ENCODE measurements at places on chromosomes 13 and 19.

GRCh38 chr19:43687660-43687997 lies 17.7 kb upstream of the PLAUR start:
- no peak for DNase-seq

DNA sequence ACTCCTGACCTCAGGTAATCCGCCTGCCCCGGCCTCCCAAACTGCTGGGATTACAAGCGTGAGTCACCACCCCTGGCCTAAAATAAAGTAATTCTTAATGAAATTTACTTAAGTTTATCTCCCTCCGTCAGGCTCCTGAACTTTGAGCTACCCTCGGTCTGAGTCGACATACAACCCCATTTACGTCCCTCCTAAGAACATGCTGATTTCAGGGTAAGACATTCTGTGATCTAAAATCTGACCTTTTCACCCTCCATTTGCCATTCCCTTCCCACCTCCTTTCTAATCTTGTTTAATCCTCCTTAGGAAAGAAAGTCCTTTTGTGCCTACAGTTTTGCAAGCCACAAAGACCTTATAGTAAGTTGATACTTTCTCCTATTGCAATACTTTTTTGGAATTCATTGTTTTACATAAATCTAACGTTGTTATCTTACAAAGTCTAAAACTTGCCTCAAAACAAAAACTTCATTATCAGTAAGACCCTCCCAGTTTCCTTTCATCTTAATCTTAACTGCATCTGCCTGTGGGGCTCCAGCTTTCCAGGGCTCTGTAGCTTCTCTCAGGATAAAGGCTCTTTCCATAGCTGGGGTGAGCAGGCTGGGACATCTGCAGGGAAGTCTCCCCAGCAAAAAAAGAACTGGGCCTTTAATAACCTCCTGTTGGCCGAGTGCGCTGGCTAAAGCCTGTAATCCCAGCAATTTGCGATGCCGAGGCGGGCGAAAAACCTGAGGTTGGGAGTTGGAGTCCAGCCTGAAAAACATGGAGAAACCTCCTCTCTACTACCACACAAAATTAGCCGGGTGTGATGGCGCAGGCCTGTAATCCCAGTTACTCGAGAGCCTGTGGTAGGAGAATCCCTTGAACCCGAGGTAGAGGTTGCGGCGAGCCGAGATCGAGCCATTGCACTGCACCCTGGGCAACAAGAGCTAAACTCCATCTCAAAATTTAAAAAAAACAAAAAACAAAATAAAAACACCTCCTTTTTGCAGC lies 143.1 kb downstream of the ZNF737 start:
- no peak for DNase-seq

DNA sequence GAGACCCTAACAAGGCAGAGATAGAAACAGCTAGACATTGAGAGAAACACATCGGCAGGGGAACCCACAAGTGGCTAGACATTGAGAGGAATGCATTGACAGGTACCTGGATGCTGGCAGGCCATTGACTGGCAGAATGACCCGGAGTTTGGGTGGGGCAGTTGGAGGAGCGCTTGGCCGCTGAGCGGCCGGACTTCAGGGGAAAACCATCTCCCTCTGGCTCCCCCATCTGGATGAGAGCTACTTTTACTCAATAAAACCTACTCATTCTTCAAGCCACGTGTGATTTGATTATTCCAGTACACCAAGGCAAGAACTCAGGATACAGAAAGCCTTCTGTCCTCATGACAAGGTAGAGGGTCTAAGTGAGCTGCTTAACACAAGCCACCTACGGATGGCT lies 473.4 kb downstream of the SLITRK5 start:
- DNase-seq, result no peak

DNA sequence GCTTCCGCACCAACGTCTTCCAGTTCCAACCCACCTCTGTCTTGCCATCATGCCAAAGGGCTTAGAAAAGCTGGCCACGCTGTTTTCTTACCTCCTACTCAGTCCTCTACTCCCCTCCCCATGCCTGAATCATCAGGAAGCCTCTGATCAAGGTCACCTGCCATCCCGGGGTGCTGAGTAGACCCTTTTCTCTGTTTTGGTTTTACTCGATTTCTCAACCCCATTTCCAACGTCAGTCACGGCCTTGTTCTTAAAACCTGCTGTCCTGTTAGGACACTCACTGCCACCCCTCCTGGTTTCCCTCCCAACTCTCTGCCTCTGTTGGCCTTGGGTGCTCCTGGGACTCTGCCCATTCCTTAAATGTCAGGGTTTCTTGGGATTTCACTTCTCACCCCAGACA lies 350.1 kb downstream of the FOXO1 start:
- no peak for DNase-seq

- DNase-seq, result no peak
Measured at GRCh38 chr19:40923934-40924391, 41.9 kb upstream of the CYP2A7 start.

- no peak for DNase-seq
Measured at GRCh38 chr19:399370-399769, 9.6 kb downstream of the C2CD4C start.

GRCh38 chr19:289651-290371 lies 1.4 kb downstream of the PLPP2 start:
- no peak for DNase-seq

GRCh38 chr13:48580896-48581295 lies 48.0 kb upstream of the RCBTB2 start:
- no peak for DNase-seq

DNA sequence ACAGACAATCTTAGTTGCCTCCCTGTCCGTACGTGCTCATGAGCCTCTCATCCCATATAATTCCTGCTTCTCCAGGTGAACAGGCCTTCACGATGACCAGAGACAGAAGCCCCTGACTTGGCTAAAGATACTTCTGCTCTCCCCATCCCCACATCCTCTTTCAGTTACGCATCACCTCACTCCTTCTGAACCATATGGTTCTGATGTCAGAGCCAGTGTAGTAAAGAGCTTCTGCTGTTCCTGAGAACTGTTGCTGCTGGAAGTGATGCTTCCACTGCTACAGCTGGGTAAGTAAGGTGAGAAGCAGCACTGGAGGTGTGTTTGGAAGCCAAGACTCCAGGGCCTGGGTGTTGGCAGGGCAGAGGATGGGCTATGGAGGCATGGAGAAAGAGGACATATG lies 12.9 kb downstream of the SIGLECL1 start:
- DNase-seq, result no peak

- DNase-seq, result no peak
Measured at GRCh38 chr13:100887729-100888151, 213.1 kb upstream of the TMTC4 start.

DNA sequence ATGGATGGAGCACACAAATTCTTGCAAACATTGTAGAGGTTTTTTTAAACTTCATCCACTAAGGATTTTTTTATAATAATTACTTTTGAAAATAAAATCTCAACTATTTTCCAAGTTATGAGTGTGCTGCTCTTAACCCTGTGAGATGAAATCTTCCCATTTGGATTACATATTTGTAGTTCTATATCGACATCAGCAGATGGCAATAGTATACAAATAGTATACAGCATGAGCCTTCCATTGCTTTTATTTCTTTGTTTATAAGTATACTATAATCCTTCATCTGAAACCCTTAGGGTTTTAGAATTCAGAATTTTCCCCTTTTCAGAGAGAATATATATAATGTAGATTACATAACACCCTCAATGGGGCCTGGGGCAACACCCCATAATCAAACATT lies 70.5 kb downstream of the GJA3 start:
- no peak for DNase-seq

GRCh38 chr19:4208385-4209094 lies 20.8 kb upstream of the EBI3 start:
- no peak for DNase-seq

DNA sequence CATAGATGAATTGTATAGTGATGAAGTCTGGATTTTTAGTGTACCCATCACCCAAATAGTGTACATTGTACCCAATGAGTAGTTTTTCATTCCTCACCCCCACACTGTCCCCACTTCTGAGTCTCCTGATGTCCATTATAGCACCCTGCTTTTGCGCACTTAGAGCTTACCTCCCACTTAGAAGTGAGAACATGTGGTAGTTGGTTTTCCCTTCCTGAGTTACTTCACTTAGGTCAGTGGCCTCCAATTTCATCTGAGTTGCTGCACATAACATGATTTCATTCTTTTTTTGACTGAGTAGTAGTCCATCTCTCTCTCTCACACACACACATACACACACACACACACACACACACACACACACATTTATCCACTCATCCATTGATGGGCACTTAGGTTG lies 43.2 kb upstream of the ALOX5AP start:
- DNase-seq, result no peak

GRCh38 chr13:101930331-101930730 lies 471.5 kb downstream of the FGF14 start:
- DNase-seq, result no peak

- no peak for DNase-seq
Measured at GRCh38 chr13:98307463-98308085, 130.5 kb upstream of the RNF113B start.

GRCh38 chr13:60482012-60482411 lies 85.0 kb downstream of the TDRD3 start:
- no peak for DNase-seq

- no peak for DNase-seq
Measured at GRCh38 chr13:71587817-71588216, 279.2 kb downstream of the DACH1 start.

DNA sequence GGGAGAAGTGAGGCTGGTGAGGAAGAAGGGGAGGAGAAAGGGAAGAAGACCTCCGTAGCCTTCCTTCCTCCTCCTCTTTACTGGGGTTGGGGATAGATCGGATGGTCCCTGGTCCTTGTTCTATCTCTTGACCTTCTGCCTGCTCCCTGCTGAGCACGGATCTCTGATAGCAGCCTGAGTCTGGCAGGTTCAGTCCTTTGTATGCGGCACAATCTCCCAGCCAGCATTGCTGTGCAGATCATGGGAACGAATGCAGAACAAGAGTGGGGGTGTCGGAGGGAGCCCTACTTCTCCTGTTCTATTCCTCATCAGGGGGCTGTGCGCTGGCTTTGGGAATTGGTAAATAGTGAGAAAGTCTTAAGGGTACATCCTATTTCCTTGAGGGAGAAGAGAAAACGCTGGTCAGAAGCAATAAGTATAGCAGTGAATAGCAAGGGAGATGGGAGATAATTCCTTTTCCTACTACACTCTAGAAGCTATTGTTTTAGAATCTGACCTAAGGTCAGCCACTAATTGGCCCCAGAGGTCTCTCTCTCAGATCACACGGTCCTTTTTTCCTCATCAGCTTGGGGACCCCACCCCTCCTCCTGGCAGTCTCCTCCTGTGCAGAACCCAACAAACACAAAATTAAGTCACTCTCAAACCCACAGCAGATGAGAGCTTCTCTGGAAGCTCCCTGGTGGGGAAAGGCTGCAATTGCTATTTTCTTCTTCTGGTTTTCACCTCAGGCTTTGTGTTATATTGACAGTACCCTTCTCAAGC lies 41.0 kb downstream of the KL start:
- DNase-seq, result no peak

GRCh38 chr19:47479701-47480503 lies 4.1 kb downstream of the KPTN start:
- no peak for DNase-seq

- no peak for DNase-seq
Measured at GRCh38 chr19:35890113-35890650, 10.2 kb downstream of the NFKBID start.

DNA sequence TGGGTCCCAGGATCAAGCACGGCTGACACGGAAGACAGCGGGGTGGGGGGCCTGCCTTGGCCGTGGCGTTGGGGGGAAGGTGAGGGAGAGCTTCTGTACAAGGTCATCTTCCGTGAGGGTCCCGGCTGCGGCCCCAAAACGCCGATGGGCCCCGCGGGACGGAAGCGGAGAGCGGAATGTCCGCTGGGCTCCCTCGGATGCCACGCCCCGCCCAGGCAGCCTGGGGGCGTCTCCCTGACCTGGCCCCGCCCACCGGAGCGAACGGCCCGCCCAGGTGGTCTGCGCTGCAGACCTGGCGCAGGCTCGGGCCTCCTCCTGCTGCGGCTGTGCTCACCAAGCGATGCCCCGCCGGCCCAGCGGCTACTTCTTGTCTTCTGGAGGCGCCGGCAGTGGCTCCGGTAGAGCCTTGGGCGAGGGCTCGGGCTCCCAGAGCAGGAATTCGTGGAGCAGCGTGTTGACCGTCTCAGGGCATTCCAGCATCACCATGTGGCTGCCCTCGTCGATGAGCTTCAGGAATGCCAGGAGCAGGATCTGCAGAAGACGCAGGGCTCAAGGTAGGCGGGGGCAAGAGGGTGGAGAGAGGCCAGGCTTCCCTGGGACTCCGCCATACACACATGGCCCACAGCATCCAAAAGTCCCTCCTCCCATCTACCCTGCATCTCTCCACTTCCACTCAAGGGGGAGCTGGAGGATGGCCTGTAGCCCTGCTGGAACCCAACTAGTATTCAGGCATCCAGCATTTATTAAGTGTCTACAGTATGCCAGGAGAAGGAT lies 10.7 kb downstream of the ABHD8 start:
- DNase-seq, result peak; percentile 90

GRCh38 chr19:35294328-35294727 lies 2.4 kb downstream of the MAG start:
- no peak for DNase-seq

- DNase-seq, result peak; percentile 42
Measured at GRCh38 chr19:16660763-16661479, at the start of gene TMEM38A. TSS of gene TMEM38A (plus strand) at chr19:16661139. CDS start at chr19:16661218, 79 bp downstream.

DNA sequence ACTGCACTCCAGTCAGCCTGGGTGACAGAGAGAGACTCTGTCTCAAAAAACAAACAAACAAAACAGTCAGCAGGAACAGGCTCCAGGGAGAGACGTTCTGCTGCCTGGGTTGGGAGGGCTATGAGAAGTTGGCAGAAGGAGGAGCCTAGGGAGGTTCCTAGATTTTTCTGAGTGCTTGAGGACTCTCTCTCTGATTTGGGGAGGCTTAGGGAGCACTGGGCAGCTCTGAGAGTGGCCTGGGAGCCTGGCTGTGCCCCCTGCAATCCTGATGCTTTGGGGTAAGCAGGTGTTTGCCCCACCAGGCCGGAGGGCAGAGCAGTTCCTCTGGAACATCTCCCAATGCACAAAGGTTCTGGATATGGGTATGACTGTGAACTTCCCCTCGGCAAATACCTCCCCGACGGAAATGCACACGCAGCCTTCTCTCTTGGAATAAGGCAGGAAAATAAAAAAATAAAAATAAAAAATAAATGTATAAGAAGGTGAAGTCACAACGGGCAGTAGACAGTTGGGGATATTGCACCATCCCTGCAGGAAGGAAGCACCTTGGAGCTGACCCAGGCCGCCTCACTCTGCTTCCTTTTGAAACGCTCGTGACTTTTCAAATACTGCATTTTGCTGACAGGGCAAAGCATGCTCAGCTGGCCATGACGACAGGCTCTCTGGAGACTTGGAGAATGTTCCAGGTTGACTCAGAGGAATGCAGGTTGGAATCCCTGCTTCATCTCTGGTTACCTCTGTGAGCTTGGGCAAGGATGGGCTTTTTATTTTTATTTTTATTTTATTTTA lies 26.5 kb upstream of the HOMER3 start:
- no peak for DNase-seq

GRCh38 chr13:41942462-41943094 lies 18.3 kb downstream of the VWA8 start:
- no peak for DNase-seq

- DNase-seq, result no peak
Measured at GRCh38 chr13:81207636-81208035, 866.7 kb upstream of the SPRY2 start.

- no peak for DNase-seq
Measured at GRCh38 chr13:44762911-44763310, 186.8 kb upstream of the TSC22D1 start.

GRCh38 chr13:104875038-104875754 lies 1660.3 kb downstream of the EFNB2 start:
- DNase-seq, result no peak

All from stimulated activated naive CD8-positive, alpha-beta T cell treated with anti-CD3 and anti-CD28 coated beads, Interleukin-15, amount 100 ng/mL, for 72 hours (primary cell).